ENCODE measurements at places on chromosomes 3 and 15.

DNA sequence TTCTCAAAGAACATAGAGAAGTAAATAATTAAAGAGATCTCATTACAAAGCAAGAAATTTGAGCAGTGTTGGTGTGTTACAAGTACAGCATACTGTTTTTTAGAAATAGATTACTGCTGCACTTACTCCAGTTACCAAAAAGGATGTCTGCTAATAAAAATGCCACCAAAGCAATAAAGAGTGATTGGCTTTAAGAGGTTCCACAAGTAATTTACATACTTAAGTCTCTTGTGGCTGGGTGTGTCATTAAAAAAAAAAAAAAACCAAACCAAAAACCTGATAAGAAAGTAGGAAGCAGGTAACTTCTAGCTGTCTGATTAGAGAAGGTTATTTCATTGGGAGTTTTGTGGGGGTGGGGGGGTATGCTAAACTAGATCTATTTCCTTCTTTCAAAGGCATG, 15.2 kb downstream of the RAB11A start:
- DNase-seq, result no peak

DNA sequence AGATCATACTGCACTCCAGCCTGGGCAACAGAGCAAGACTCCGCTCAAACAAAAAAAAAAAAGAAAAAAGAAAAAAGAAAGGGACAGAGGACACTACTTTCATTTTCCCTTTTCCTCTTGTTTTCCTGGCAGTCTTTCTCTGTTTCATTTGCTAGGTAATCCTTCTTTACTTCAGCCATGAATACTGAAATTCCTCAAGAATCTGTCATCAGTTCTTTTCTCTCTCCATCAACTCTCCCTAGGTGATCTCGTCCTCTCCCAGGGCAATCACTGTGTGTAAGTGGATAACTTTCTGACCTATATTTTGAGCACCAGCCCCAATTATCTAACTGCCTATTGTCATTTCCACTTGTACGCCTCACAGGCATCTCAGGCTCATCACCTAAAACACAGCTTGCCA, 51.5 kb downstream of the TTC23 start:
- DNase-seq, result no peak

- DNase-seq, result no peak
These were observed 35.2 kb downstream of the SENP8 start for GRCh38 chr15:72153269-72154000.

DNA sequence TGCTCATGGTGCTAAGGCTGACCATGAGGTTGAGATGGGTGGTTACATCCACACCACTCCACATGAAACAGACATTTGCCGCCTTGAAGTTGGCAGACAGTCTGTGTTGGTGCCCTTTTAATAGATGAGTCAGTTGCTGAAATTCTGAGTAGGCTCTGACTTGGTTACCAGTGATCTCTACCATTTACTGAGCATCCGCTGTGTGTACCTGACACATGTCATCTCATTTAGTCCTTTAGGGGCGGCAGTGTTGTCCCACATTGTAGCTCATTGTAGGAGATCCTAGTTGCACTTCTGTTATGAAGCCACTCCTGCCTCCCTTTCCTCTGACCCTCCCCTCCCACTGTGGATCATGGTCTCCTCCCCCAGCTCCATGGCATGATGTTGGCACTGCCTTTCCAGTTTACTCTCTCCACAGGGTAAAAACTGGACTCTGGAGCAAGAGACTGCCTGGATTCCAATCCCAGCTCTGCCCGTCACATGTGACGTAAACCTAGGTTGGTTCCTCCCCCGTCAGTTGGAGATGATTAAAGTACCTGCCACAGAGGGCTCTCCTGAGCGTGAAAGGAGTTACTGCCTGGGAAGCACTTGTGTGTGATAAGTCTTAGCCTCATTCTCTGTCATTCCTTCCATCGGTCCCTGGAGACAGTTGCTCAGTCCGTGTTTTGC, 21.6 kb downstream of the SLCO3A1 start:
- DNase-seq, result no peak

DNA sequence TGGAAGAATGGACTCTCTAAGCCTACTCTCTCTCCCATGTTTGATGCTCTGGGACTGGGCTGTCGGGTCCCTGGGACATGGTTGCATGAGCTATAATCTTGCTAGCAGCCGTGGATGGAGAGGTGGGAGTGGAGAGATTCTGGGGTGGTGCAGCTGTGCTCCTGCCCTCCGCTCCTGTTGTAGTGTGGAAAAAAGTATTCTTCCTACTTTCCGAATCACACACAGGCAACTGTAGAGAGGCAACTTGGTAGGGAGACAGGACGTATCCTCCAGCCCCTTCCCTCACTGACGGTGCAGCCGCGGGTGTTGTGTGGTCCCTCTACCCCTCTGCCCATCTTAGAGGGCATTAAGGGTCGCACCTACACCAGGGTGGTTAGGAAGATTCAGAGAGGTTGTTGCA, 281.4 kb upstream of the TLE3 start:
- DNase-seq, result no peak

DNA sequence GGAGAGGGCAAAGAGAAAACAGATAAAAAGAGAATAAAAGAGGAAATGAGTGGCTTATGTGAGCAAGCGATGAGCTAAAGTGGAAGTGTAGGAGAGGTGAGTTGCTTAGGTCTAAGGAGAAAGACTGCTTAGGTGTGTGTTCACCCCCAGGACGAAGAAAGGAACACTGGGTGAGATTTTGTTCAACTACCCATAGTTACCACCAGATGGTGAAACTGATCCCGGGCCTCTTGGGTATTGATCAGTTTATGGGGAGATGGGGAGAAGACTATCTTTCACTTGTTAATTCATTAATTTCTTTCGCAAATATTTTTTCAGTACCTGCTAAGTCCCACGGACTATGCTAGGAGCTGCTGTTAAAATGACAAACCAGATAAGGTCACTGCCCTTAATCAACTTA, 33.9 kb downstream of the GAP43 start:
- no peak for DNase-seq

GRCh38 chr3:23052208-23052607, 150.9 kb upstream of the UBE2E2 start:
- DNase-seq, result no peak

DNA sequence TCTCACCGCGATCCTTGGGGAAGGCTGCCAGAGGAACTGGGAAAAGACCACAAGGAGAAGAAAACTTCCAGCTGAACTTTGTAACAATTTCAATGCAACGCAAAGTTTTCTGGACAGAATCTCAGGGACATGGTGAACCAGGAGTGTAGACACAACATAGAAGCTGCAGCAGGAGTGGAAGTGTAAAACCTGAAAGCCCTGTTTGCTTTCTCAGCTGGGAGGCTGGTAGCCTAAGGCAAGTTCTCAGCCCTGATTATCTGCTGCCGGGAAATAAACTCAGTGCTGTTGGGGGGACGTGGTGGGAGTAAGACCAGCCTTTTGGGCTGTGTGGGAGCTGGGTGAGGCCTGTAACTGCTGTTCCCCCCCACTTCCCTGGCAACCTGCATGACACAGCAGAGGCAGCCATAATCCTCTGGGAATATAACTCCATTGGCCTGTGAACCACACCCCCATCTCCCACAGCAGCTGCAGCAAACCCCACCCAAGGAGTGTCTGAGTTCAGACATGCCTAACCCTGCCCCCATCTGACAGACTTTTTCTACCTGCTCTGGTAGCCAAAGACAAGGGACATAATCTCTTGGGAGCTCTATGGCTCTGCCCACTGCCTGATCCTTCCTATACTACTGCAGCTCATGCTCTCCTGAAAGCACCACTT, 106.7 kb downstream of the ZNF621 start:
- DNase-seq, result no peak

DNA sequence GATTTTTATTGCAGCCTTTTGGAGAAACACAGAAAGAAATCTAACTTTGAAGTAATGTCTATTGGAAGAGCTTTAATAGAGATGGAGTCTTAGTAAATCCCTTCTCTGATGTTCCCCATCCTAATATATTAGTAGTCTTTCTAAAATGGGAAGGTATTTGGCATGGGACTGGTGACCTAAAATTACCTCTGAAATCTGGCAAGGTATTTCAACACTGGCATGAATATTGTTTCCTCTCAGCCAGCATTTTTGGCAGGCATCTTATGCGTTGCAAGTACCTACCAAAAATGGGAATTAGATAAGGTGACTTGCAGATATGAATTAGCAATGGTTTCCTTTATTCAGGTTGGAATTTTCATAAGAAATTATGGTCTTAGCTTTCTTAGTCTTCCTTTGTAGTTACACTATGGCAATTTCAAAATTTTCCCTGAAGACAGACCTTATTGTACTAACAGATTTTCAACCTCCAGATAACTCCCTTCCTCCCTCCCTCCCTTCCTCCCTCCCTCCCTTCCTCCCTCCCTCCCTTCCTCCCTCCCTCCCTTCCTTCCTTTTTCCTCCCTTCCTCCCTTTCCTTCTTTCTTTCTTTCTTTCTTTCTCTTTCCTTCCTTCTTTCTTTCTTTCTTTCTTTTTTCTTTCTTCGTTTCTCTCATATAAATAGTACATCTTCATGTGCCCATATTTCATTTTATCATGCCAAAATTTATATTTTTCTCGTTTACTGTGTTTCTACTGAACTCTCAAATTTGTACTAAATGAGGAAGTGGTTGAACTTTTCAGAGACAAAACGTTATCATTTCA, 168.2 kb upstream of the KCNMB2 start:
- DNase-seq, result no peak

GRCh38 chr15:48416301-48416700, 85.1 kb downstream of the DUT start:
- DNase-seq, result no peak
